ENCODE measurements at places on chromosomes 2 and 18. TPM values are rescaled to one million over a fixed set of nuclear protein-coding genes. Genes with fewer than 3 reads are reported as not detected.

Gene CCDC68
- 7.4 TPM for total RNA-seq

Gene CAPN13
- not detected for total RNA-seq

Gene ERMN
- 0.18 TPM for total RNA-seq

Gene NT5DC4
- total RNA-seq: not detected

Gene UNC80
- total RNA-seq: not detected
